ENCODE measurements at places on chromosomes 4 and X. TPM values are rescaled to one million over a fixed set of nuclear protein-coding genes. Genes with fewer than 3 reads are reported as not detected.

HS3ST1 gene
- total RNA-seq: 0.07 TPM

AR gene
- 6.8 TPM for total RNA-seq

CT45A5 gene
- not detected for total RNA-seq

POU3F4 gene
- total RNA-seq: not detected

FAM50A gene
- total RNA-seq: 30.9 TPM

JAKMIP1 gene
- total RNA-seq: not detected

All from gastrocnemius medialis (tissue), 4 donors.